ENCODE measurements at places on chromosomes 2 and 18. TPM values are rescaled to one million over a fixed set of nuclear protein-coding genes. Genes with fewer than 3 reads are reported as not detected.
A peak's percentile ranks its signal among the peaks of the same experiment; 100 is the strongest.

DNA sequence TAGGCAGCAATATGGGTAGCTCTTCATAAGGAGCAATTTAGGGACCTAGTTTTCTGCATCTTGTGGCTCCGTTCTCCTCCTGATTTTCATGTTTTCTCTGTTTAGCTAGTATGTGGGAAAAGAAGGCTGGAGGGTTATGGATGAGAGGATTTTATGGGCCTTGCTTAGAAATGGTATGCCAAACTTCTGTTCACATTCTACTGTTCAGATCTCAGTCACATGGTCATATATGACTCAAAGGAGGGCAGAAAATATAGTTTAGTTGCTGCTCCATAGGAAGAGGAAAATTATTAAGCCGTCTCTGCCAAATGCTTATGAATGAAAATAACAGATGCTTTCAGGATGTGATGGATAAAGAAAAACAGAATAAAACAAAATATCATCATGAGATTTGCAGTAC is 361.8 kb upstream of the CWC22 start:
- H3K4me3 ChIP-seq = no peak overlapping the region
- DNase-seq = no peak
- H3K36me3 ChIP-seq = no peaks in the 10 kb centered on the region
- no peaks in the 10 kb centered on the region for H3K4me1 ChIP-seq
- no peak overlapping the region for H3K27ac ChIP-seq
- H3K27me3 ChIP-seq = no peaks in the 10 kb centered on the region

DNA sequence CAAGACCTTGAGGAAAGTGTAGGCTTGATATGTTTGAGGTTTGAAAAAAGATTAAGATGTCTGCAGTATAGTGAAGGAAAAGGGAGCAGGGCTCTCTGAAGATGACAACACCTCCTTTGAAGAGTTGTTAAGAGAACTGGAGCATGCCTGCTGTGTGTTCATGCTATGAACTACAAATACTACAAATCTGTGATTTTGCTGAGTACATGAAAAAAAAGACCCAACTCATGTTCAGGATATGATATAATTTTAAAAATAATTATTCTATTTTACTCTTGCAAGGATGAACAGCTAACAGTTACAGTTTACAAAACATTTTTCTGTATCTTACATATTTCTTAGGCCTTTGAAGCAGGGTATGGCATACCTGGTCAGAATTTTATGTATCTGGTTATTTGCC is 305.4 kb upstream of the CWC22 start:
- no peak overlapping the region for H3K27ac ChIP-seq
- no peaks in the 10 kb centered on the region for H3K4me1 ChIP-seq
- H3K4me3 ChIP-seq = no peak overlapping the region
- H3K27me3 ChIP-seq = no peaks in the 10 kb centered on the region
- no peaks in the 10 kb centered on the region for H3K36me3 ChIP-seq

DNA sequence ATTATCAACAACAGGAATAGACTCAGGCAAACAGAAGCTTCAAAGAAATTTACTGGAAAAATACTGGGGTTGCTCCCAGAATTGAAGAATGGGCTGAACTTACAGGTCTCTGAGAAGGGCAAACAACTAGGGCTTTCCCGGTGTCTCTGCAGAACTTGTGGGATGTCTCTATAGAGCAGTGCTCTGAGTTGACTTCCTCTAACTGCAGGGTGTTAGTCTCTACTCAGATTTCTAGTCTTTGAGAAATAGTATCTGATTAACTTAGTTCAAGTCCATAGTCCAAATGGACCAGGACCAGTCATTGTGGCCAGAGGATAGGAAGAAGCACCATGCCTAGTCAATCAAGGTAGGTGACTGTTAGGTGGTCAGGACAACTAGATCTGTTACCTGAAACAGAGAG is 45.8 kb downstream of the LIMS1 start:
- H3K4me1 ChIP-seq = peaks cover 9% of the 10 kb centered on the region
- no peaks in the 10 kb centered on the region for H3K27me3 ChIP-seq
- DNase-seq = no peak
- H3K4me3 ChIP-seq = no peak overlapping the region
- no peak overlapping the region for H3K27ac ChIP-seq

GRCh38 chr2:74205596-74205995 is 7.2 kb downstream of the MTHFD2 start:
- peaks cover 24% of the 10 kb centered on the region for H3K36me3 ChIP-seq
- DNase-seq = peak; percentile 45
- peak overlapping the region; percentile 91 for H3K27ac ChIP-seq
- H3K4me3 ChIP-seq = peak overlapping the region; percentile 62
- H3K4me1 ChIP-seq = peaks cover 60% of the 10 kb centered on the region
- no peaks in the 10 kb centered on the region for H3K27me3 ChIP-seq

The PRKCE gene
- total RNA-seq = 20.5 TPM

DNA sequence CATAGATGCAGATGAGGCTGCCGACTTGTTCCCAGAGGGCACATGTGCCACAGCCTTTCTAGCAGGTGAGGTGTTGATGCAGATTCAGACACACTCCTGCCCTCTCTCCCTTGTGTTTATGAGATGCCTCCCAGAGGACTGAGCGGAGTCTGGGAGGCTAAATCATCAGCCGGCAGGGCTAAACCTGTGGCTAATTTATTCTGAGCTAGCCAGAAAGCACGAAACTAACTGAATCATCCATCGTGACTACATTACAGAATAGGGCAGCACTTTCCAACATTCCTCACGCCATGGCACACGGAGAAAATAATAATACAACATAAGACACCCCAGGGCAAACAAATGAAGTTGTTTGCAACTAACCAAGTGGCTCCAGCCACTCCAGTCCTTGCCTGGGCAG is 101.7 kb upstream of the FZD7 start:
- H3K27ac ChIP-seq = no peak overlapping the region
- no peak overlapping the region for H3K4me3 ChIP-seq
- peaks cover 3% of the 10 kb centered on the region for H3K27me3 ChIP-seq
- no peaks in the 10 kb centered on the region for H3K36me3 ChIP-seq

The TMEM169 gene
- total RNA-seq = 1.1 TPM

The CLIP4 gene
- total RNA-seq = 42.6 TPM

Data from activated naive CD8-positive, alpha-beta T cell treated with anti-CD3 and anti-CD28 coated beads, Interleukin-2, amount 10 ng/mL, durations not matched to agents 7 days and 5 days (primary cell).